ENCODE measurements at places on chromosomes 12 and 14.

- peaks cover 91% of the 10 kb centered on the region for H3K4me1 ChIP-seq
- peaks cover 61% of the 10 kb centered on the region for H3K36me3 ChIP-seq
Observed at GRCh38 chr14:91354221-91354916, 63.3 kb downstream of the CCDC88C start.

GRCh38 chr12:26212396-26212795 lies 17.0 kb downstream of the SSPN start:
- H3K27ac ChIP-seq: no peak overlapping the region
- H3K4me3 ChIP-seq: no peak overlapping the region
- H3K4me1 ChIP-seq: no peaks in the 10 kb centered on the region

DNA sequence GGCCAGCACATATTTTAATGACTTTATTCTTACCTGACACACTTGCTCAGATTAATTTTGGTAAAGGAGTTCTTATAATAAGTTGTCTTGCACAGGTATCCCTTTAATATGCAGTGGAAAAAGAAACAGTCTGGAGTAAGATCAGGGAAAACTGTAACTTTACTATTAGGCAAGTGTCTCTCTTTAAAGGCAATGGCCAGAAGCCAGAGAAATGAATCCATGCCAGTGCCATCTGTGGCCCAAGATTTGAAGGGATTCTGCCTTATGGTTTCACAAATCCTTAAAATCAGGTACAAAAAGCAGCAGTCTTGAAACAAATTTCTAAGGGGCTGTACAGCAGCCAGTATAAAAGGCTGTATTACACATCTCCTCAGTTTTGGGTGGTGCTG lies 22.4 kb downstream of the NFYB start:
- peaks cover 20% of the 10 kb centered on the region for H3K36me3 ChIP-seq
- H3K27ac ChIP-seq: no peak overlapping the region
- DNase-seq: no peak
- no peaks in the 10 kb centered on the region for H3K27me3 ChIP-seq

GRCh38 chr12:115867854-115868253 lies 409.6 kb downstream of the MED13L start:
- H3K4me3 ChIP-seq: no peak overlapping the region
- H3K27me3 ChIP-seq: peaks cover 10% of the 10 kb centered on the region
- no peak for DNase-seq
- no peaks in the 10 kb centered on the region for H3K4me1 ChIP-seq

GRCh38 chr14:90780519-90780918 lies 35.7 kb downstream of the TTC7B start:
- no peak overlapping the region for H3K27ac ChIP-seq
- DNase-seq: no peak
- H3K27me3 ChIP-seq: no peaks in the 10 kb centered on the region
- no peaks in the 10 kb centered on the region for H3K4me1 ChIP-seq

DNA sequence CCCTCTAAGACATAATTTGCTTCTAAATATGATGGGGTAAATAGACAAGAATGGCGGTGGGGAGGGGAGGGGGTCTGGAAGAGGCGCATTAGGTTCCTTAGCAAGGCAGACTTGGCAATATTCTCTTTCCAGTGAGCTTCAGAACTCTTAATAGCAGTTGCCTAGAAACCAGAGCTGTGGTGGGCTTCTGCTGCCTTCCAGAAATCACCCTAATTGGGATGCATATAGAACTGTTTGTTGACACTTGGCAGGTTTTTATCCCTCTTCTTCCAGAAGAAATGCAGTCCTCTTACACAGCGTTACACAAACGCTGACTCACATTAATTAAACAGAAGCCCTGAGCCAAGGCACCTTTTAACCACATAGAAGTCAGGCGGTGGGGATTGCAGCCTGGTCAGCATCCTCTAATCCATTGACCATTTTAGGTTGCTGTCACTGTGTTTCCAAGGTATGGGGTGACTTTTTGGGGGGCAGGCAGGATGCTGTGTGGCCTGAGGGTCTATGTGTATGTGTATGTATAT lies 114.1 kb downstream of the CCDC60 start:
- no peak for DNase-seq
- no peaks in the 10 kb centered on the region for H3K4me1 ChIP-seq
- no peaks in the 10 kb centered on the region for H3K27me3 ChIP-seq
- no peak overlapping the region for H3K27ac ChIP-seq
- H3K4me3 ChIP-seq: no peak overlapping the region

DNA sequence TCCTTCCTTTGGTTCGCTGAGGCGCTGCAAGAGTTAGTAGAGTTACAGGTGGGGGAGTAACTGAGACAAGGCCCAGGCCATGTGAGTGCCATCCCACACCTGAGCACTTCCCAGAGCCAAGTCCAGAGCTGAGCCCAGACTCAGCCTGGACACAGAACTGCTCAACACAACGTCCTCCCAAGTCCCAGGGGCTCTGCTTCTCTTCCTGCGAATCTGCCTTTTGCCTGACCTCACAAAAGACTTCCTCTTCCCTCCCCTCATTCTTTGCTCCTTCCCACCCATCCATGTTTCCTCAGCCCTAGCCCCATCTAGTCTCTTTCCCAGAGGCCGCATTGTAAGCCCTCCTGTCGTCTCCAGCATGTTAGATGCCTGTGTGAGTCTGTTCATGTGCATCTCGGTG lies 16.6 kb upstream of the MCRS1 start:
- peaks cover 21% of the 10 kb centered on the region for H3K4me1 ChIP-seq
- no peak overlapping the region for H3K4me3 ChIP-seq
- H3K27ac ChIP-seq: no peak overlapping the region
- no peak for DNase-seq
- H3K27me3 ChIP-seq: no peaks in the 10 kb centered on the region
- peaks cover 2% of the 10 kb centered on the region for H3K36me3 ChIP-seq

GRCh38 chr12:69354556-69355187 lies 4.9 kb upstream of the YEATS4 start:
- H3K36me3 ChIP-seq: no peaks in the 10 kb centered on the region
- no peak overlapping the region for H3K4me3 ChIP-seq
- H3K27me3 ChIP-seq: peaks cover 9% of the 10 kb centered on the region
- no peak for DNase-seq

GRCh38 chr12:27194644-27195043 lies 49.4 kb upstream of the STK38L start:
- DNase-seq: no peak
- no peaks in the 10 kb centered on the region for H3K27me3 ChIP-seq
- H3K36me3 ChIP-seq: no peaks in the 10 kb centered on the region

DNA sequence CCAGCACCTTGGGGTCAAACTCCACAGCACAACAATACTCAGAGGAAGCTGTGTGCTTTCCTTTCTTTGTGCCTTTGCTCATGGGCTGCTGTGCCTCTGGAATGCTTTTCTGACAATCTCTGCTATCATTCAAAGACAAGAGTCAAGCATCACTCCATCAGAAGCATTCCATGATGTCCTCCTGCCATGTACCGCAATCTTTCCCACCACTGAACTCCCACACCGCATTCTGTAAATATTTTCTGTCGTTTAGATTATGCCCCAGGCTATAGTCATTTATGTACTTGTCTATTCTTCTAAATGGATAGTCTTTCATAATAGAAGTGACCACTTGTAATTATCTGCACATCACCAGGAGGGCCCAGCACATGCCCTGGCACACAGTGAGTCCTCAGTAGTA lies 327.8 kb downstream of the PDZRN4 start:
- no peak for DNase-seq
- H3K27me3 ChIP-seq: peaks cover 4% of the 10 kb centered on the region
- no peaks in the 10 kb centered on the region for H3K36me3 ChIP-seq
- no peaks in the 10 kb centered on the region for H3K4me1 ChIP-seq

DNA sequence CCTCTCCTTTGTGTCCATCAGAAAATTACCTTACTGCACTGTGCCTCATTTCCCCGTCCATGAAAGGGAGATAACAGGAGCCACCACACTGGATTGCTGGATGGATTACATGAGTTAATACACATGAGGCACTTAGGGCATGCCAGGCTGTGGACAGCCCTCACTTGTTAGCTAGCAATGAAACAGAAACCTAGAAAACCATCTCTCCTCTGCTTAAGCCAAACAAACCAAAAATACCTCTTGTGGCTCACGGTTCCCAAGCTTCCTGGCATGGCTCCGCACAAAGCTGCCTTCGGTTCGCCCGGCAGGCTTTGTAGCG lies 660 bp upstream of the HCFC2 start:
- peaks cover 21% of the 10 kb centered on the region for H3K4me1 ChIP-seq
- peaks cover 10% of the 10 kb centered on the region for H3K36me3 ChIP-seq
- H3K27me3 ChIP-seq: peaks cover 23% of the 10 kb centered on the region
- H3K4me3 ChIP-seq: peak overlapping the region; percentile 93

DNA sequence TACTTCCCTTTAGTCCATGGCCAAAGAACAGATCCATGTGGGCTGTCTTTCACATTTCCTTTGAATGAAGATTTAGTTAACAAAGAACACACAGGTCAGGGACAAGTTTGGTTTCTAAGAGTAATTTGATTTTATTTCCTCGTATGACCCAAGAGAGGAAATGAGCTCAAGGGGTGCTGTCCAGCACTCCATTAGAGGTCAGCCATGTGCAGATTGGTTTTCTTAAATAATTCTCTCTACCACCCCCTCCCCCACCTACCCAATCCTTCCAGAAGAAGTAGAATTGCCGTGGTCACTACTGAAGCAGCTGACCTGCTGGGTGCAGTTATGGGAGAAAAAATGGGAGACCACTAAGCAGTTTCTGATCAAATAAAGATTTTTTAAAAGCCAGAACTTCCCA lies 13.9 kb upstream of the OAS1 start:
- H3K27me3 ChIP-seq: peaks cover 13% of the 10 kb centered on the region
- no peaks in the 10 kb centered on the region for H3K4me1 ChIP-seq
- H3K4me3 ChIP-seq: no peak overlapping the region
- H3K36me3 ChIP-seq: no peaks in the 10 kb centered on the region
- no peak overlapping the region for H3K27ac ChIP-seq
- no peak for DNase-seq

- H3K27ac ChIP-seq: no peak overlapping the region
- H3K4me3 ChIP-seq: no peak overlapping the region
- no peaks in the 10 kb centered on the region for H3K4me1 ChIP-seq
- H3K27me3 ChIP-seq: peaks cover 2% of the 10 kb centered on the region
Observed at GRCh38 chr12:128978067-128978466, 124.8 kb downstream of the GLT1D1 start.

DNA sequence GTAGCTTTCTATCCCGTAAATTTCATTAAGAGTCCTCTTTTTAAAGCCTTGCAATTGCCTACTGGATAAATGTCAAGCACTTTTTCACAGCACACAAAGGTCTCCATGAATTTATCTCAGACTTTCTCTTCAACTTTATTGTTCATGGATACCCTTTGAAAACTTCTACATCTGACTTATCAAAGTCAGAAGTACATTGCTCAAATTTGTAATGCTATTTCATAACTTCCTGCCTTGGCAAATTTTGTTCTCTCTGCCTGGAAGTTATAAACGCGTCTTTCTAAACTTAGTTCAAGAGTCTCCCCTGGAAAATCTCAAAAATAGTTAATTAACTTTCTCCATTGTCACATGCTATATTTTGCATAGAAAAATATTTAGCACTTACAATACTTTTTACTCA lies 55.9 kb upstream of the RERGL start:
- H3K27ac ChIP-seq: no peak overlapping the region
- no peaks in the 10 kb centered on the region for H3K4me1 ChIP-seq
- no peak overlapping the region for H3K4me3 ChIP-seq
- no peaks in the 10 kb centered on the region for H3K36me3 ChIP-seq
- no peaks in the 10 kb centered on the region for H3K27me3 ChIP-seq

DNA sequence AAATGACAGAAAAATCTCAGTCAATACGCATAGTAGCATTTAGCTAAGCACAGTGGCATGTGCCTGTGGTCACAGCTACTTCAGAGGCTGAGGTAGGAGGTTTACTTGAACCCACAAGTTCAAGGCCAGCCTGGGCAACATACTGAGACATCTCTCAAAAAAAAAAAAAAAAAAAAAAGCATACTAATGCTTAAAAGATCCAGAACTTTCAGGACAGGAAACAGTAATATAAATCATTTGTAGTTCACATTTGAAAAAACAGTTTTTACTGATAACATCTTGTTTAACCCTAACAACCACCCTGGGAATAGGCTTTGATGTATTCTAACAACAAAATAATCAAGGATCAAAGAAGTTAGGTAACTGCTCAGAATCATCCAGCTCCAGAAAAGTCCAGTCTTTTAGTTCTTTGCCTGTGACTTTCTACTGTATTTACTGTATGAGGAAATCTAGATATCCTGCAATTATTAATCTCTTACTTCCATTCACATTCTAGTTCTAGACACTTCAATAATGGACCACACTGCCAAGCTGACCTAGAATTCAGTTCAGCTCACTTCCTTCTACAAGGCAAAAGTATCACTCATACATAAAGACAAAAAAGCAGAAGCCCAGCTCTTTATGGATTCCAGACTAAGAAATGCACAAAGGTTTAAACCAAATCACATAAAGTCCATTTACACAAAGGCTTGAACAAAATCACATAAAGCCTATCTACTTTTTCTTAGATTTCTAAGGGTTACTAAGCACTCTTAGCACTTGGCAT lies 28.5 kb downstream of the PAWR start:
- no peak overlapping the region for H3K4me3 ChIP-seq
- DNase-seq: no peak
- no peak overlapping the region for H3K27ac ChIP-seq
- no peaks in the 10 kb centered on the region for H3K27me3 ChIP-seq
- H3K36me3 ChIP-seq: no peaks in the 10 kb centered on the region

- H3K36me3 ChIP-seq: no peaks in the 10 kb centered on the region
- DNase-seq: no peak
- H3K27me3 ChIP-seq: no peaks in the 10 kb centered on the region
- no peaks in the 10 kb centered on the region for H3K4me1 ChIP-seq
- H3K27ac ChIP-seq: peak overlapping the region; percentile 9
Observed at GRCh38 chr12:28456934-28457710, 266.9 kb downstream of the CCDC91 start.

DNA sequence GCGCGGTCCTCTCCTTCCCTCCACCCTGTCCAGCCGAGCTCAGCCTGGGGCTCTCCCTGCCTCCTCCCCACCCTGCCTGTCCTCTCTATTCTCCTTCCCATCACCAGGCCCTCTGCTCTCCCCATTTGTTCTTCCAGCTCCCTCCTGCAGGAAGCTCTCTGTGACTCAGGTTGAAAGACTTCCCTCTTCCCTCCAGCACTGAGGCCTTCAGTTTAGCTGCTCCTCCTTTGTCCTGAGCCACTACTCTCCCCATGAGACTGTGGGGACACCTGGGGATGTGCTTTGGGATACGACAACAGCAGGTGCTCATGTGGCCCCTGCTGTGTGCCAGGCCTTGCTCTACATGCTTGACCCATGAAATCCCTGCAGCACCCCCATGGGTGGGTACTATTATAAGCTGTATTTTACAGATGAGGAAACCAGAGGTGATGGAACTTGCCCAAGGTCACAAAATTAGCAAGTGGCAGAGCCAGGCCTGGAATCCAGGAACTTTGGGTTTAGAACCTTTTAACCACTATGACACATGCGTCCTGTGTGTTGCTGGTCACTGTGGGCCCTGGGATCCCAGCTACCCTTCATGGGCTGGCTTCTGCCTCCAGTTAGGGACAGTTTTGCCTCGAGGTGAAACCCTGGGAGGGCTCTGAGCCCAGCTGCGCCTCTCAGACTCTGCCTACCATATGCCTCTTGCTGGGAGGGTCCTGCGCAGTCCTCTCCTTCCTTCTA lies 5.5 kb downstream of the KRT80 start:
- H3K36me3 ChIP-seq: no peaks in the 10 kb centered on the region
- H3K27ac ChIP-seq: no peak overlapping the region
- no peak overlapping the region for H3K4me3 ChIP-seq
- H3K4me1 ChIP-seq: peaks cover 11% of the 10 kb centered on the region
- no peak for DNase-seq

GRCh38 chr12:3576891-3577290 lies 85.9 kb downstream of the PRMT8 start:
- H3K27me3 ChIP-seq: peaks cover 13% of the 10 kb centered on the region
- DNase-seq: no peak
- no peaks in the 10 kb centered on the region for H3K4me1 ChIP-seq
- H3K36me3 ChIP-seq: no peaks in the 10 kb centered on the region
